Stimulated activated CD4-positive, alpha-beta T cell treated with anti-CD3 and anti-CD28 coated beads, Interleukin-1b, Interleukin-23, amount 100 ng/mL, for 1 hour (primary cell): ENCODE measurements at places on chromosomes 13 and 19.

GRCh38 chr19:55643887-55644176, 383 bp downstream of the ZNF581 start:
- no peak for DNase-seq

DNA sequence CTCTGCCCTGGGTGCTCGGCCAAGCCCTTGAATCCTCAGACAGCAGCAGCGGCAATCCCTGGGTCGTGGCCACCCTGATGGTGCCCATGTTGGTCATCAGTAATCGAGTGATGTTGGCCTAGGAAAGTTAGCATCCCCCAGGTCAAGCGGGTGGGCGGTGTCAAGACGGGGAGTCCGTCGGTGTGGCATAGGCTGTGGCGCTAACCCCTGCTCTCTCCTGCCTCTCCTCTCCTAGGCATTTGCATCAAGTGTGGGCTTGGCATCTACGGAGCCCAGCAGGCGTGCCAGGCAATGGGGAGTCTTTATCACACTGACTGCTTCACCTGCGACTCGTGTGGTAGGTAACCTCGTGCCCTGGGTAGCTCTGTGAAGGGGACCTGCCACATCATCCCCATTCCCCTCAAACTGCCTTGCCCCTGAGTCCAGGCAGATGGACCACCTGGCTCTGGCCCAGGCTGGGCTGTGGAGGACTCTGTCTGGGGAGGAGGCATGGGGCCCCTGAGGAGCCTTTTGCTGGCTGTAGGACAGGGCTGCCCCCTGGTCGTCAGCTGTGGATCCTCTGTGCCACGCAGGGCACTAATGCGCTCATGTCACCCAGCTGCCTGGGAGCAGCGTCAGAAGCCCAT, 8.7 kb downstream of the WTIP start:
- DNase-seq, result no peak

- no peak for DNase-seq
These were observed 19.7 kb downstream of the CEACAM16 start for GRCh38 chr19:44718441-44719261.

- no peak for DNase-seq
These were observed 79.0 kb downstream of the INSR start for GRCh38 chr19:7215176-7215575.

- no peak for DNase-seq
These were observed 157.0 kb upstream of the FNDC3A start for GRCh38 chr13:48818495-48819356.

- DNase-seq, result no peak
These were observed 43.8 kb downstream of the C13orf42 start for GRCh38 chr13:51067210-51067701.

GRCh38 chr19:13118424-13119193, 545 bp downstream of the NACC1 start:
- no peak for DNase-seq

DNA sequence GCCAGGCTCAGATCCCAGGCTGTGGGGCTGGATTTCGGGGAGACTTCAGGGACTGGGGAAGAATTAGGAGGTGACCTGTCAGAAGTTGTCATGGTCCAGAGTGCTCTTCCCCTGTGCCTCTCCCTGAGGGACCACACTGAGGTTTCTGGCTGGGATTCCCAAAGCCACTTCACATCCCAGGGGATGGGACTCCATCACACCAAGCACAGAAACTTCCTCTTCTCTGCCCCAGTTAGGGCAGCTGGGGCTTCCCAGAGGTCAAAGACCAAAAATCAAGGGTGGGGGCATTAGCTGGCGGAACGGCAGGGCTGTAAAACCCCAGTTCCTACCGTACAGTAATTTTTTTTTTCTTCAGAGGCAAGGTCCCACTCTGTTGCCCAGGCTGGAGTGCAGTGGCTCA, 7.4 kb downstream of the FCER2 start:
- DNase-seq, result no peak

DNA sequence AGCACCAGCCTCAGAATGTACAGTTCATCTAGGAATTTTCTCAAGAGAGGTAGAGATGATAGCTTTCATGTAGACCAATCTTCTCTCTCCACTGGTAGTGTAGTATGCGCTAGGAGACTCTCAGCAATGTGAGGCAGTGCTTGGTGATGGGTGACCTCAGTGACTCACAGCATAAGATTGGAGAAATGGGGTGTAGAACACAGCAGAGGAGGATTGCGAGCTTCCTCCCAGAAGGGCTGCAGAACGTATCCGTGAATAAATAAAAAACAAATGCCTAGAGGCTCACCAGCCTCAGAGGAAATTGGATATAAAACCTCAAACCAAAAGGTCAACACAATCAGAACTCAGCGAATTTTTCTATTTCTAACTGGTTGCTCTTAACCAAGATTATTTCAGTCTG, 182.9 kb upstream of the RXFP2 start:
- no peak for DNase-seq

GRCh38 chr19:46017874-46018675, 4.8 kb downstream of the PGLYRP1 start:
- no peak for DNase-seq

GRCh38 chr13:31394506-31394905, 194.7 kb downstream of the B3GLCT start:
- DNase-seq, result no peak

DNA sequence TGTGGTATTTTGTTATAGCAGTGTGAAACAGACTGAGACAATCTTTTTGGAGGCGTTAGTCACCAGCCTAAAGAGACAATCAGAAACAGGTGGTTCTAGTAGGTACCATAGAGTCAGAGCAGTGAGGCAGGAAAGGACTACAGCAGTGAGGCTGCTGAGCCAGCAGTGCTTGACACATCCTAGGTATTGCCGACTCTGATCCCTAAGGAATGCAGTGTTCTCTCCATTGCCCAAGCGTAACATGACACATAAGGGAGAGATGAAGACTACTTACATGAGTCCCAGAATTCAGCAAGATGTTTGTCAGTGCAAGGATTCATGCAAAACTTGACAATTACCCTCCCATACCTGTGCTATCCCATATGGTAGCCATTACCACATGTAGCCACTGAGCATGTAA, 62.4 kb upstream of the XPO4 start:
- DNase-seq, result no peak

DNA sequence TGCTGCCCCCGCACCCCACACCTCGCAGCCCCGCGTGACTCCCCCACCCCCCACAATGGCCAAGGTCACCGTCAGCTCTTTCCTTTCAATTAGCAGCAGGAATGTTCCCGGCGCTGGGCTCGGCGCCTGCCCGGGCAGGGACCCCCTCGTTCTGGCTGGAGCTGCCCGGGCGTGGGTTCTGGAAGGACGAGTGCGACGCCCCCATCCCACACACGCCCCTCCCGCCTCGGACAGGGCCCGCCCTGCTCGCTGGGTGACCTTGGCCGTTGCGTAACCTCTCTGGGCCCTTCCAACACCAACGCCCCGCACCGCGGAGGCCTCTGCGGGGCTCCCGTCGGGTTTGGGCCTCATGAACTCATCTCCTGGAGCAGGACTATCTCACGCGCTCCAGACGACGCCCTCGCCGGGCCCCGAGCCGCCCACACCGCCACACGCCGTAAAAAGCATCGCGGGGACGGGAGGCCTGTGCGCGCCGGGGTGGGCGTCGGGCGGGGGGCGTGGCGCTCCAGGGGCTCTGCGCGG, 10.3 kb downstream of the PALM start:
- no peak for DNase-seq

DNA sequence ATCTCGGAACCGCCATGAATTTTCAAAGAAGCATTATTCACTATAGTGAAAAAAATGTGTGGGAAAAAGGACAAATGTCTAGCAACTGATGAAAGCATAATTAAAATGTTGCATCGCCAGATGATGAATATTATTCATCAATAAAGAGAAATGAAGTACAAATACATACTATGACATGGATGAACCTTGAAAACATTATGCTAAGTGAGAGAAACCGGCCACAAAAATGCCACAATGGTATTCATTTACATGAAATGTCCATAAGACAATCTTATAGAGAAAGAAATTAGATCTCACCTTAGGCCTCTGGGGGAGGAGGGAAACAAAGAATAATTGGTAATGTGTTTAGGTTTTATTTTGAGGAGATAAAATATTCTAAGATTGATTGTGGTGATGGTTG, 645.0 kb downstream of the EFNB2 start:
- DNase-seq, result no peak

DNA sequence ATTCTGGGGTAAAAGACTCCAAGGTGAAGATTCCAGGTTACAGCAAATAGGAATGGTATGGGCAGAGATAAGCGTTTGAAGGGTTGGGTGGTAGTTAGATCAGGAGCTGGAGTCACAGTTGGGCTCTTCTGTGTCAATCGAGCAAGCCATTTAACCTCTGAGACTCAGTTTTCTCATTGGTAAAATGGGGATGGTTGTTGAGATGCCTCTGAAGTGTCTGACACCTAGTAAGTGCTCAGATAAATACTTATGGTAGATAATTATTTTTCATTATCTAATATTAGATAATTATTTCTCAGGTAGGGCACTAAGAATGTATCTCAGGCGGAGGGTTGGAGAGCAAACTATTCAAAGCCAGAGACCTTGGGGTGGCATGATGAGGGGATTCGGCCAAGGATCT, 7.8 kb downstream of the LTBP4 start:
- no peak for DNase-seq

- DNase-seq, result no peak
These were observed 1.6 kb upstream of the TTC9B start for GRCh38 chr19:40219721-40220276.

DNA sequence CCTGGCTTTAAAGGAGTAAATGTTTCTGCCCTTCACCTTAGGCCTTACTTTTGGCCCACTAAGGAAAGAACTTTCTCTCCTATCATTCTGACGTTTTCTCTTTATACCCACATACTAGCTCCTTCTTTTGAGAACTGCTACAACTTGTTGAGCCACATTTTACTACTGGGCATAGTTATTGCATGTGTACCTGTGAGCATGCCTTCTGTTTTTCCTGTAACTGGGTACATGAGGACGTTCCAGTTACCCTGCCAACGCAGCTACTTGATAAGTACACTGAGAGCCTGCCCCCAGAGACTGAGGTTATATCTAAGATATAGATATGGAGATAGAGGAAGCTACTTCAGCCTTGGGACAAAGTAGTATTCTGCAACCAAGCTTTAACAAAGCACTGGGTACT, 3.5 kb downstream of the CCDC169 start:
- DNase-seq, result no peak

GRCh38 chr13:38577048-38577447, 109.8 kb upstream of the FREM2 start:
- no peak for DNase-seq

- DNase-seq, result no peak
These were observed 115.4 kb downstream of the UGGT2 start for GRCh38 chr13:95937714-95938320.

- DNase-seq, result no peak
These were observed 498.9 kb upstream of the SLITRK5 start for GRCh38 chr13:87172166-87172835.

DNA sequence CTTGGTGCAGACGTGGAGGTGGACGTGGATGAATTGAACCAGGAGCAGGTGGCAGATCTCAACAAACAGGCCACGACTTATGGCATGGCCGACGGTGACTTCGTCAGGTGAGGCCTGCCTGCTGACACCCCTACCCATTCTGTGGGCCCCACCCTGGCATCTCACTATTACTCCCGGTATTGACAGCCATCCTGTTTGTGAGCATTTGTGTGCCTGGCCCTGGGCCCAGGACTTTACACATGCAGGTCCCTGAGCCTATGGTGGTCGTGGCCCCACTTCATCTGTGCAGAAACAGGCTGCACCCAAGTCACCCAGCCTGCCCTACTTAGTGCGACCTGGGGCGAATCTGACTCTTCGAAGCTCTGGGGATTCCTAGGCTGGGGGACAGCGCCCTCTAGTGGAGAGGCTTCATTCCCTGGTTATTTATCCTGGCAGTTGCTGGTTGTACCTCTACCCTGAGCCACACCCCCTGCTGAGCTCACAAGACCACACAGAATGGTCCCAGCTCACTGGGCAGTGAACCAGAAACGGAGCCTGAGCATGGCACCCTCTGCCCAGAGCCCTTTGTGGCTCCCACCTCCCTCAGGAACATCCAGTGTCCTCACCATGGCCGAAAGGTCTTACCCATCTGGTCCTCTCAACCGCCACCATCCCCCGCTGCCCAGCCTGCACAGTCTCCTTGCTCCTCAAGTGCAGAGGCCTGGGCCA, 16.9 kb downstream of the ZNF296 start:
- peak; percentile 66 for DNase-seq

DNA sequence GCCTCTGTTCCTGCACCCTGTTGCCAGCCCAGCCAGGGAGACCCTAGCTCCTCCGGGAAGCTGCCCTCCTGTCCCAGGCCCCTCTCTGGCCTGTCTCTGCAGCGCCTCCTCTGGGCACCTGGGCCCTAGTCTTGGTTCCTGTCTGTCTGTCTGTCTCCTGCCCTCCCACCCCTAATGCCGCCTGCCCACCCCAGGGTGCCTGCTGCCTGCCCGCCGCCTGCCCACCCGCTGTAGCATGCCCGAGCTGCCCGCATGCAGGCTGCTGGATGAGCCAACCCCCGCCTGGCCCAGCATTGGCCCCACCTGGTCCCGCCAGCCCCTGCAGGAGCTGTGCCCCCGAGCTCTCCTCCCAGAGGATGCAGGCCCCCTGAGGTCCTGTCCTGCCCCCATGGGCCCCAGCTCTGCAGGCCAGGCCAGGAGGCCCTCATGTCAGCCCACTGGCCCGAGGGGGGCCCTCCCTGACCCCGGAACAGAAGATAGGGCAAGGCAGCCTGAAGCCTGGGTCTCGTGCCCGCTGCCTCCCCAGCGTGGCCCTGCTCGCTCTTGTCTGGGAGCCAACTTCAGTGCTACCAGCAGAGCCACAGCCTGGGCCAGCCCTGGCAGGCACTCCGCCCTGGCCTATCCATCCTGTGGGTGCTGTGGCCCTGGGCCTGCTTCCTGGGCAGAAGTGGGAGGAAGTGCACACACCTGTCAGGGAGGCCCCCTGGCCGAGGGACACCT, 5.2 kb downstream of the MAP2K7 start:
- DNase-seq, result no peak

DNA sequence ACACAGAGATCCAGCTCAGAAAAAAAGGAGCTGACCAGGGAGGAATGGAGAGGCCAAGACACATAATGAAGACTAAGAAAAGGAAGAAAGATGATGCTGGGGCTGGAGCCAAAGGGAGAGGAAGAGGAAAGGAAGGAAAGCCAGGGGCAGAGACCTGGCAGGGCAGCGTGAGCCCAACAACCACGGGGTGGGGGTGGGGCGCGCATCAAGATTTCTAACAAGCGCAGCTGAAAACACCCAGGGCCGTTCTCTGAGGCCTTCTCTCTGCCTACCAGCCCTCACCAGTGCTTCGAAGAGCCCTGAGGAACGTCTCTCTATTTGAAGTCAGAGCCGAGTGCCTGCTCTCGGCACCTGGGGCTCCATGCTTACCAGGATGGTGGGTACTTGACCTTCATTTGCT, 23.6 kb upstream of the POU2F2 start:
- DNase-seq, result no peak
